IMR-90 (cell line): ENCODE measurements at places on chromosomes 2 and 18. TPM values are rescaled to one million over a fixed set of nuclear protein-coding genes. Genes with fewer than 3 reads are reported as not detected.

Gene MAPRE2
- 23.8 and 24.2 TPM in 2 replicates for total RNA-seq

Gene TMEM178A
- 0.18 and 0.28 TPM in 2 replicates for total RNA-seq

Gene HOXD9
- total RNA-seq, result not detected in 2 replicates

Gene ATAD2B
- total RNA-seq, result 5.0 and 9.4 TPM in 2 replicates

Gene COPS9
- total RNA-seq, result 66.4 and 85.9 TPM in 2 replicates

Gene ACMSD
- total RNA-seq, result not detected in 2 replicates

Gene FAHD2B
- 6.9 and 7.9 TPM in 2 replicates for total RNA-seq

Gene BOD1L2
- not detected in 2 replicates for total RNA-seq

Gene KATNAL2
- 0.90 and 1.4 TPM in 2 replicates for total RNA-seq

Gene NT5C1B
- total RNA-seq, result not detected in 2 replicates

Gene RGPD8
- total RNA-seq, result 4.1 and 4.2 TPM in 2 replicates

Gene LIMS2
- 1.1 and 1.3 TPM in 2 replicates for total RNA-seq

Gene HRH4
- total RNA-seq, result not detected in 2 replicates
